ENCODE measurements at places on chromosomes 6 and 20.
A peak's percentile ranks its signal among the peaks of the same experiment; 100 is the strongest.

GRCh38 chr6:146957181-146958093 is 246.8 kb upstream of the STXBP5 start:
- DNase-seq, result no peak

GRCh38 chr20:29878777-29879442 is 1378.6 kb upstream of the DEFB115 start:
- no peak for DNase-seq

- no peak for DNase-seq
These were observed 58.3 kb downstream of the SNX9 start for GRCh38 chr6:157881342-157881741.

DNA sequence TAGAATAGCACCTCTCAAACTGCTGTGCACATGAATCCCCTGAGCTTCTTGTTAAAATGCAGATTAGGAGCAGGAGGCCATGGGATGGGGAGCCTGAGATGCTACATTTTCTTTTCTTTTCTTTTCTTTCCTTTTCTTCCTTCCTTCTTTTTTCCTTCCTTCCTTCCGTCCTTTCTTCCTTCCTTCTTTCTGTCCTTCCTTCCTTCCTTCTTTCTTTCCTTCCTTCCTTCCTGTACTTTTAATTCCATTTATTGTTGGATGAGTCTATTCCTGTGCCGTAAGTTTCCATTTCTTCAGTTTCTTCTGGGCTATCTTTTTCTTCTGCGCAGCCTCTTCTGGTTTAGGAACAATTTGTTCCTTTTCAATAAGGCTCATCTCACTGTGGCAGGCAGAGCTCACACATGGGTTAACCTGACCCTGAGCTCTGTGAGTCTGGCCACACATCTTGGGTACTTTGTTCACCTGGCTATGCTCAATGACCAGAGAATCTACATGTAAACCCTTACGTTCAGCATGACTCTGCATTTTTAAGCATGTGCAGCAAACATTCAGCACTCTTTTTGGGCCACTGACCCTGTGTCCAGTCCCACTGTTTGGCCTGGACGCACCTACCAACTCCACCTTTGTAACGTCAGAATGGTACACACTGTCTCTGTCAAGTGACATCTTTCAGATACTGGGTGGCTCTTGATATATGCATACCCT is 114.7 kb upstream of the INSM1 start:
- DNase-seq, result no peak

GRCh38 chr6:88561954-88562315 is 395.8 kb upstream of the CNR1 start:
- DNase-seq, result no peak

DNA sequence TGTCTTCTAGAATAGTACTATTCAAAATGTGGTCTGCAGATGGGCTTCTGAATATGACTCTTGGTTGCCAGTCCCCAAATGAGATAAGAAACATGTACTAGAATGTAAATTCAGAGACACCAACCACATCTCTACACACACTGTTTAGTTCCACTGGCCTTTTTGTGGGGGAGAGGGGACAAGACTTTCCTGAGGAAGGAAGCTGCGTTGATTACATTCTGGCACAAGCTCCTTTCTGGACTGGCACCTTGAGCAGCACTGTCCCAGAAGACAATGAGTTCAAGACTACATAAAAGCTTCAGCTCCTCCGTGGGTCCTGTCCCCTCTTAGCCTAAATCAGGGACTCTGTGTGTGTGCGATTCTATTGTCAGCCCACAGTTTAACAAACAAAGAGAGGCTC is 6.9 kb upstream of the IYD start:
- no peak for DNase-seq

GRCh38 chr6:122984393-122984792 is 11.6 kb upstream of the CLVS2 start:
- no peak for DNase-seq

DNA sequence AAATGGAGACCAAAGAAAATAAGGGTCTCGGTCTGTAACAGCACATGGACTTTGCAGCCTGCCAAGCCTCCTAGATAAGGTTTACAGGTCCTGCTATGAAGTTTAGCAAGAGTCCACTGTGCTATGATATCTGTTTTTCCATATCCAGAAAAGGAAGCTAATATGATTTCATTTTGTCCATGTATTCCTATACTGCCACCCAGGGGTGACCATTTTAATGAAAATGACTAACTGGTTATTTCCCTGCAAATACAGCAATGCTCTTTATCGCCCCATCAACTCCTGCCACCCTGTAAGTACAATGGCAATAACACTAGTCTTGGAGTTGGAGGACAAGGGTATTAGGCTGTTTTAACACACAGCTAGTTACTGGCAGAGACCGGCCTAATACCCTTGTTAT is 115.2 kb upstream of the GLP1R start:
- DNase-seq, result no peak

- peak; percentile 71 for DNase-seq
These were observed 3.5 kb upstream of the HIVEP1 start for GRCh38 chr6:12008366-12009179.

DNA sequence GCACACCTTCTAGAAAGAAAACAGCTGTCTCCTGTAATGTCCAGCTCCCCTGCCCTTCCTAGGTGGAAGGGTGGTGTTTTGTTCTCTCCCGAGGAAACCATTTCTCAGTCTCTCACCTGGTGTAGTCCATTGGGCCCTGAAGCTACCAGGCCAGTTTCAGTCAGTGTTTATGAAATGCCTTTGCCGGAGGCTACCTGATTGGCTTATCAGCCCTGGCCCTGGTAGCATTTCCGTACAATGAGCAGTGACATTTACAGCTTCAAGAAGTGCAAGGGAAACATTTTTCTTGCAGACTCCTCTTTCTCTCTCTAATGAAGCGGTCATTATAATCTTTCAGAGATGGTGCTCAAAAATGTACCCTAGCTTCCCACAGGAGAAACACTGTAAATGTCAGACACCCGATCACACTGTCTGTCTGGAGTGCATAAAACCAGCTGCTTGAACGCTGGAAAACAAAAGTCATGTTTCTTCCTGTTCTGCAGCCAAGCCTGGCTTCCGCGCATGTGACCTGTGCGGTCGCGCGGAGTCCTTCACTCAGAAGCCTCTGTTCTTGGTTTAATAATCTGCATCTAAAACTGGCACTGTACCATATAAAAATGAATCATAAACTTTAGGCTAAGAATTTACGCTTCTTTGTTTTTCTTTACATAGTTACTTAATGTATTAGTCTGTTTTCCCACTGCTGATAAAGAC is 28.4 kb upstream of the SAYSD1 start:
- no peak for DNase-seq

- DNase-seq, result no peak
These were observed 570.4 kb upstream of the GJE1 start for GRCh38 chr6:141562186-141562811.

- DNase-seq, result no peak
These were observed 232.1 kb downstream of the HAO1 start for GRCh38 chr20:7708112-7708511.

- peak; percentile 97 for DNase-seq
These were observed 40.3 kb downstream of the PLCG1 start for GRCh38 chr20:41177636-41178035.

DNA sequence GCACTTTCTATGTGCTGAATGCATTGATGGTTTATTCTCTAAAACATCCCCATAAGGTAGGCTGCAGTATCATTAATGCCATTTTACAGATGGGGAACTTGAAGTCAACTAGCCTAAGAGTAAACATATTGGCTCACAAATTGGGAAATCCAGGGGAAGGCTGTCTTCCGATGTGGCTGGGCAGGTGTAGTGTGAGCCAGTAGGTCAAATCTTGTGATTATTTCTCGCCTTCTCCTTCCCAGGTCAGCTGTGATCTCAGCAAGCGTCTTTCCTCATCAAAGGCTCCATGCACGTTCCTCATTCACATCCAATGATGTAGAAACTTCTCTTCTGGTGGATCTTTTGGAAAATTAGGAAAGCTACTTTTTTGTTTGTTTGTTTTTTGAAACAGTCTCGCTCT is 94.1 kb upstream of the SHLD1 start:
- DNase-seq, result no peak

GRCh38 chr20:17810847-17811627 is 111.3 kb downstream of the BANF2 start:
- DNase-seq, result no peak

DNA sequence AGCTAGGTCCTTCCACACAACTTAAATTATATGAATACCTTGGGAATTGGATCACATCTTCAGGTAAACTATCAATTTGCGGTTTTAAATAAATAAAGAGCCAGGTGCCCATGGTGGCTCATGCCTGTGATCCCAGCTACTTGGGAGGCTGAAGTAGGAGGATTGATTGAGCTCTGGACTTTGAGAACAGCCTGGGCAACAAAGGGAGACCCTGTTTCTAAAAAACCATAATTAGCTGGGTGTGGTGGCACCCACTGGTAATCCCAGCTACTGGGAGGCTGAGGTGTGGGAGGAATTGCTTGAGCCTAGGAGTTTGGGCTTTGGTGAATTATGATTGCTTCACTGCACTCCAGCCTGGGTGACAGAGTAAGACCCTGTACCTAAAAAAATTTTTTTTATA is 3.4 kb downstream of the GMNN start:
- no peak for DNase-seq

GRCh38 chr6:134510920-134511319 is 193.0 kb upstream of the SGK1 start:
- DNase-seq, result no peak

DNA sequence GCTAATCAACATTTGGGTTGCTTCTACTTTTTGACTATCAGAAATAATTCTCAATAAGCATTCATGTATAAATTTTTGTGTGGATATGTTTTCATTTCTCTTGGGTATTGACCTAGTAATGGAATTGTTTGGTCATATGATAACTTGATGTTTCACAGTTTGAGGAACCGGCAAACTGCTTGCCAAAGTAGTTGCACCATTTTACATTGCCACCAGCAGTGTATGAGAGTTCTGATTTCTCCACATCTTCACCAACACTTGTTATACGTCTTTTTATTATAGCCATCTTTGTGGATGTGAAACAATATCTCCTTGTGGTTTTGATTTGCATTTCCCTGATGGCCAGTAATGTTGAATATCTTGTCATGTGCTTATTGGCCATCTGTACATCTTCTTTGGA is 42.6 kb upstream of the TGM2 start:
- DNase-seq, result peak; percentile 73

DNA sequence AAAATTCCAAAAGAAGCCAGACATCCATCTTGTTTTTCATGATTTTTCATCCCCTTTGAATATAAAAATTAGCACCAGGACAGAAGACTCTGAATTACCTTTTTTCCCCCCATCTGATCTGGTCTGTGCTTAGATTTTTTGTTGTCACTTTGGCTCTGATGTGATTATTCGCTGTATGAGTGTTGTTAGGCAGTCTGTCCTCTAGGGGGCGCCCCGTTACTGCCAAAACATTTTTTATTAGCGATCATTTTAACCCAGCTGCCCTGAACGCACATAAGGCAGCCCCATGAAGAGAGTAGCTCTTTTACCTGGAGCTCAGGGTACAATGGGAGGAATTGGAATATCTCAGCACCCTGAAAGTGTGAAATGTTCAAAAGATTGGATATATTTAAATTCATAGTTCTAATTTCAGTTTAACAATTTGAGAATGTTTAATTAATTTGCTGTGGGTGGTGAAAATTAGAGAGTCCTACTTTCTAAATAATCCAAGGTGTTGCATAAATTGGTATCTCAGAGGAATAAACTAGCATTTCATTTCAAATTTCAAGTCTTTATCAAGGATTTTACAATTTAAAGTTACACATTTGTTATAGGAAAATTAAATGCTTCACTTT is 60.8 kb downstream of the PRPH2 start:
- peak; percentile 56 for DNase-seq

Data from fibroblast of gingiva (primary cell).